ENCODE measurements at places on chromosomes 3 and 15. TPM values are rescaled to one million over a fixed set of nuclear protein-coding genes. Genes with fewer than 3 reads are reported as not detected.

The CRYGS gene
- 5.7 TPM for total RNA-seq

The MUSTN1 gene
- total RNA-seq: 2.8 TPM

The UBL7 gene
- 52.2 TPM for total RNA-seq

The LRRC31 gene
- not detected for total RNA-seq

The ST3GAL6 gene
- 0.07 TPM for total RNA-seq

The GRM7 gene
- total RNA-seq: not detected
